ENCODE measurements at places on chromosomes 1 and 21.
A peak's percentile ranks its signal among the peaks of the same experiment; 100 is the strongest.

DNA sequence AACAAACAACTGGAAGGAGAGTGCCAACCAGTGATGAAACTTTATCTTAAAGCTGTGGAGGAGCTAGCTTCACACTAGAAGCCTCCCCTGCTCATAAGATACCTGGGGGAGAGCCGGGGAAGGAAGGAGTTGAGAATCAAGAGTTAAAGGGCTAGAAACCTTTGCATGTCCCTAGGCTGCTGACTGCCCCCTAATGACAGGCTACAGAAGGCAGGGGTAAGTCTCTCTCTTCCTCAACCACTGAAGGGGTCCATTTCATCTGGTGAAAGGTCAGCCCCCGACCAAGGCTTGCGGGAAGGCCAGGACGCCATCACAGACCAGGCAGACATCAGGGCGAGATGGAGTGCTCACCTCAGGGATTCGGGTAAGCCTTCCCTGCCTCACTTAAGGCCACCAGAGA is 65.6 kb upstream of the GRHL3 start:
- DNase-seq = no peak

- no peak for DNase-seq
These were observed 5.9 kb downstream of the GNAT2 start for GRCh38 chr1:109613361-109614147.

DNA sequence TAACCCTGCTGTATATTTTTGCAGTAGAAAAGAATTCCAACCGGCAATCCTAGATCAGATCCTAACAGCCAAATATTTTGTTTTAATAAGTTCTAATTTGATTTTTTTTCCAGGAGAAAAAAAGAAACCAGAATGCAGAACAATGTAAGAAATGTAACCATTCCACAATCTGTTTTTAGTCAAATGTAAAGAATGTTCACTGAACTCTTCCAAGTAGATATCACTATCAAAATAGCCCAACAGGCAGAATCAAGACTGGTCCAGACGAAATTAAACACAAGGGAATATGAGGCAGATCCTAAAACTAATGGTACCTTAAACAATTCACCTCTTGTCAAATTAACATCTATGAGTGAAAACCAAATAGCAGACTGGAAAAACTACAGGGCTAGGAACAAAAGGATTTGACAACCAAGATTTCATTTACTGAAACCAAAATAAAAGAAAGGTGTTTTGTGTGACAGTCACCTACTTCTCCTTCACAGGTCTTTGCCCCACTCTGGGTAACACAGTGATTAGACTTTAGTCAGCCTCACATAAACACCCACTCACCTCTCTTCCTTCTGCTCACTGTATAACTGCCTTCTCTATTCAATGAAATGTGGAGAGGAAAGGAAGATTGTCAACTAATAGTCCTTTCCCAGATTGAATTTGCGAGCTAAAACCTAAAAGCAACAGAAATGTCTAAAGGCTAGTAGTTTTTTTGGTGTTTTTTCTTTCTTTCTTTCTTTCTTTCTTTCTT is 137.9 kb downstream of the FAF1 start:
- no peak for DNase-seq

GRCh38 chr1:109501644-109502363 is 7.7 kb downstream of the AMIGO1 start:
- DNase-seq = no peak

DNA sequence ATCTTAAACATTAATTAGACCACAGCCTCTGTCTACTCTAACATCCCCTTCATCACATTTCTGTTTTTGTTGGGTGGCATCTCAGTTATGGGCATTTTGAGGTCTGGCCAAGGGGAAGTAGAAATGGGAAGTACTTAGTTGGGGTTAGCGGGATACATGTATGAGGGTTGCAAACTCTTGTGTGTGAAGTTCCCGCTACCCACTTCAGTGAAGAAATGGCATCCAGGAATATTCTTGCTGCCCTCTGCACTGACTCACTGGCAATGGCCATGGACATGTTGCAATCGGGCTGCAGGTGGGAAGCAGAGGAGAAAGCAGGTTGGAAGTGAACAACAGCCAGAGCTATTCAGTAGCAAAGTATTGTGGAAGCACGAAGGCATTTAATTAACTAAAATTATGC is 7.4 kb downstream of the CD48 start:
- no peak for DNase-seq

DNA sequence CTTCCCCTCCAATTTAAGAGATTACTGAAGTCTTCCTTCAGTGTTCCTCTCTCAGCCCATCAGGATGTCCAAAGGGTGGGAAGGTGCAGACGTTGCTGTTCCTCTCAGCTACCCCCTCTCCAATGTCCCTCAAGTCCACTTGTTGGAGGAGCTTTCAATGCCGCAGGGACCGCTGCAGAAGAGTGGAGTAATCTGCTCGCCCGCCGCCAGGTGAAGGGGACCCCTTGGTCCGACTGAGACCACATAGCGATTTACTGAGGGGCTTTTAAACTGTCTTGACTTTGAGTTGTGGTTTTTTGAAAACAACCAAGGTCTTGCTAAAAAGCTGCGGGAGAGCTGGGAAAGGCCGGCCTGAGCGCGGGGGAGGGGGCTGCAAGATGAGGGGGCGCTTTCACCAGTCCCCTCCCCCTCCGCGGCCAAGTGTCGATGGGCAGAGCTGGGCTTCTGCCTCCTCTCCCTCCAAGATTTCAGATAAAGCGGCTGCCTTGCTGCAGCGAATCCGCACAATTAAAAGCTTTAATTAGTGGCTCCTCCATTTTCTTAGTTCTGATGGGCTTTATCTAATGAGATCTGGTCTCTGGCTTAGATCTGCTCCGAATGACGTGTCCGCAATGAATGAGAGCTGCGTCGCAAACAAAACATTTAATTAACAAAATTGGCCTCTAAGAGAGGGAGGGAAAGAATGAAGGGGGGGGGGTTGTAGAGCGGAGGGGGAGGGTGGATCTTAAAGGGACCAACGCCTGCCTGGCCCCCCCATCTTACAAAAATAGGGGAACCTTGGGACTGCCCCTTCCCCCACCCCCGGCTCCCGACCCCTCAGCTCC is 5.9 kb downstream of the LMO4 start:
- no peak for DNase-seq

DNA sequence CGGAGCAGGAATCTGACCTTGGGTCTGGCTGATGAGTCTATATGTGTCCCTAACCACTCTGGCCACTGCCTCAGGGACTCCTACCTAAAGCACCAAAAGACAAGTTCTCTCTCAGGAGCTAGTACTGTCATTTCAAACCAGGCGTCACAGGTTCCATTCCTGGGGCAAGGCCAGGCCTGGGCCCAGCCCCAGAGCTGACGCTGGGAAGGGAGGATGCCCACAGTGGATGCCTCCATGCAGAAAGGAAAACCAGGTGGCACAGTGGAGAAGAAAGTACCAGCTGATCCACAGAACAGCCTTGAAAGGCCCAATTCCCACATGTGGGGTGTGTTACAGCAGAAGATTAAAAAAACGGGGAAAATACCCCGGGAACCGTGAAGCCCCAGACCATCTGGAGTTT is 77.4 kb downstream of the DMRTB1 start:
- no peak for DNase-seq

DNA sequence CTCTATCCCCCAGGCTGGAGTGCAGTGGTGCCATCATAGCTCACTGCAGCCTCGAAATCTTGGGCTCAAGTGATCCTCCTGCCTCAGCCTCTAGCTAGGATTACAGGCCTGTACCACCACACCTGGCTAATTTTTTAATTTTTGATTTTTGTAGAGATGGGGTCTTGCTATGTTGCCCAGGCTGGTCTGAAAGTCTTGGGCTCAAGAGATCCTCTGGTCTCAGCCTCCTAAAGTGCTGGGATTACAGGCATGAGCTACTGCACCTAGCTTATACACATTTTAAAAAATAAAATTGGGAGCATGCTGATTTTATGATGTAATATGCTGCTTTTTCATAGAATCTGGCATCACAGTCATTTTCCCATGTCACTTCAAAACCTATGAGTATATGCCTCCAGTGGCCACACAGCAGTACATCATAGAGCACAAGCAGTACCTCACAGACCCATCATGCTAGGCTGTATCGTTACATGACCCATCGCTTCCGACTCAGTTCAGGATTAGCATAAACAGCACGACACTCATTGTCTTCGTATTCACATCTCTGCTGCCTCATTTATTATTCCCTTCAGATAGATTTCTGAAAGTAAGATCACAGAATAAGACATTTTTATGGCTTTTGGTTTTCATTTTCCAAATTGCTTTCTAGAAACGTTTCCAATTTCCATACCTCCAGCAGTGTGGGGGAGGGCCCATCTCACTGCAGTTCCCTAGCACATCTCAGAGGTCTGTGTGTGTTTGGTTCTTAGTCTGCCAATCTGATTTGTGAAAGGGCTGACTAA is 35.9 kb upstream of the CCSAP start:
- no peak for DNase-seq

- no peak for DNase-seq
These were observed 83.7 kb downstream of the TNFSF18 start for GRCh38 chr1:172966844-172967540.

- peak; percentile 88 for DNase-seq
These were observed 83.3 kb upstream of the PGBD5 start for GRCh38 chr1:230509281-230509977.

DNA sequence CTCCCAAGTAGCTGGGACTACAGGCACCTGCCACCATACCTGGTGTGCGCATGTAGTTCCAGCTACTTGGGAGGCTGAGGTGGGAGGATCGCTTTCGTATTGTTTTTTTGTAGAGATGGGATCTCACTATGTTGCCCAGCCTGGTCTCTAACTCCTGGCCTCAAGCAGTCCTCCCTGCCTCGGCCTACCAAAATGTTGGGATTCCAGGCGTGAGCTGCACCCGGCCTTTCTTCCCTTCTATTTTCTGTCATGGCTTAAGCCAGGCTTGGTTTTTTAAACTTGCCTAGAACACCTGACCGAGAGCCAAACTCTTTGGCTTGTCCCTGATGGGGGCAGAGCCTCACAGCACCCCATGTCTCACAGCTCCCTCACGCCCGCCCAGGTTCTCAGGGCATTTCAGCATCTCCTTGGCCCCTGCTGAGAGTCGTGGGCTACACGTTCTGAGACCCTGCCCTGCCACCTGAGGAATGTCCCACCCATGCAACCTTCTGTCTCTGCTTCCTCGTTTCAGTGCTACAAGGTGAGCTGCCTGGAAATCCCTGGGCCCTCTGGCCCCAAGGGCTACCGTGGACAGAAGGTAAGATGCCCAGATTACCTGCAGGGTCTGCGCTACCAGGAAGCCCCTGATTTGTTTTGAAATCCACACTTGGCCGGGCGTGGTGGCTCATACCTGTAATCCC is 15.7 kb downstream of the COL6A2 start:
- no peak for DNase-seq

- no peak for DNase-seq
These were observed 6.3 kb downstream of the C1orf74 start for GRCh38 chr1:209778102-209778501.

- peak; percentile 41 for DNase-seq
These were observed 14.1 kb upstream of the NUF2 start for GRCh38 chr1:163307479-163308171.

DNA sequence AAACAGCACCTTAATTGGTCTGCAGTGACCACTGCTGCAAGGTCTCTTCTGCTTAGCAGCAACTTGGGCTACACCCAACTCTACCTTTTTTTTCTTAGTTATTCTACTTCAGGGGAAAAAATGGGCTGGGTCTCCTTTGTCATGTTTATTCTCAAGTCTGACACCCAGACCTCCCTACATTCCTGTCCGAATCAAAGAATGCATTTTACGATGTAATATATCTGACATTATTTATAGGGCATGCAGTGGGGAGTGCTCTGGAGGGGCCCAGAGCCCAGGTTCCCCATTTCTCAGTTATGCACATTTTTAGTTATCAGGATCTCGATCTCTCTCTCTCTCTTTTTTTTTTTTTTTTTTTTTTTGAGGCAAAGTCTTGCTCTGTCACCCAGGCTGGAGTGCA is 50.5 kb downstream of the OPTC start:
- DNase-seq = no peak

DNA sequence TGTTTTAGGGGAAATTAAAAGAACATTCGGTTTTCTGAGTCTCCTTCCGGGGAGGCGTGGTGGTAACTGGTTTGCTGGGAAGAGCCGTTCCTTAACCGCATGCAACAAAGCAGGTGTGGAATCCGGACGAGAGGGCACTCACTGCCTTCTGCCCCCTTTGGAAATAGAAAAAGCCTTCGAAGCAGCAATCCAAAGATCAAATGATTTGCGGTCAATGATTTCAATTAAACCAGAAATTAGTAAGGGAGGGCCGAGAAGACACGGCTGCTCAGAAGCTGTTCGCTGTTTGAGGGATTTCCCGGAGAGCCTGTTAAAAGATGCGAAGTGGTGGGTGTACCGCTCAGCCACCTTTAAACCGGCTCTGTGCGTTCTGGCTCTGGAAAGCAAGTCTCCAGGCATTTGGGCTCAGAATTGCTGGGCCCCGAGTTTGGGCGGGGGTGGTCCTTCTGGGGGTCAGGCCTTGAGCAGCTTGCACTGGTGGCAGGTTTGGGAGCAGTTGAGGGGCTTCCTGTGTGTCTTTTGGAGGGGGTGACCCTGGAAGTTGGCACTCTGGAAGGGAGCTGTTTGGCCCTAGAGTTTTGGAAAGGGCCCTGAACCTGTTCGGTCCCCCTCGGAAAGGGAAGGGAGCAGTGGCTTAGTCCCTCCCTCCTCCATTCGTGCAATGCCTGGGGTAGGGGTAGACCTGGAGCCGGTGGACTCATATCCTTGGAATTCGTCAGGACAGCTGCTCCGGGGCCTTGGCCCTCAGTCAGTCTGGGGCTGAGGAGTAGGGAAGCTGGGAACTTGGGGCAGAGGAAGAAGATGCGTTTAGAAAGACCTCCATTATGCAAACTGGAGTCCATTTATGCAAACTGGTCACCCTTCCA is 3.1 kb downstream of the SIM2 start:
- no peak for DNase-seq

- no peak for DNase-seq
These were observed 27.0 kb upstream of the SMYD3 start for GRCh38 chr1:246534114-246534513.

- DNase-seq = no peak
These were observed 9.3 kb upstream of the SRARP start for GRCh38 chr1:15994590-15995351.

DNA sequence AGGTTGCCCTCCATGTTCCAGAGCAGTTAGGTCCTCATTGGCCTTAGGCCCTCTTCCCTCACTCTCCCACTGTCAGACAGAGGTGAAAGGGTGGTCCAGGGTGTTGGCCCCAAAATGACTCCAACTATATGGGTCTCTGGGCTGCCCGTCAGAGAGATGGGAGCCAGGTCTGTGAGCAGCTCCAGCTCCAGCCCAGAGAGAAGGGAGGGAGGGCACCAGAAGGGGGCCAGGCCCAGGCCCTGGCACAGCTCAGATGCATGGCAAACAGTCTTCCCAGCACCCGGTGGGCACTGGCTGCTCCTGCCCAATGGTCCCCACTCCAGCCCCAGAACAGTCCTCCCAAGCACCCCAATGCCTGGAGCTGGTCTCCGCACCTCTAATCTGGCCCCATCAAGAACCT is 2.2 kb downstream of the BCAN start:
- no peak for DNase-seq

- no peak for DNase-seq
These were observed 853 bp downstream of the USP16 start for GRCh38 chr21:29025328-29025713.
